CD4-positive, alpha-beta T cell treated with Interleukin-17A for 4 hours (primary cell): ENCODE measurements at places on chromosomes 11 and 22.

DNA sequence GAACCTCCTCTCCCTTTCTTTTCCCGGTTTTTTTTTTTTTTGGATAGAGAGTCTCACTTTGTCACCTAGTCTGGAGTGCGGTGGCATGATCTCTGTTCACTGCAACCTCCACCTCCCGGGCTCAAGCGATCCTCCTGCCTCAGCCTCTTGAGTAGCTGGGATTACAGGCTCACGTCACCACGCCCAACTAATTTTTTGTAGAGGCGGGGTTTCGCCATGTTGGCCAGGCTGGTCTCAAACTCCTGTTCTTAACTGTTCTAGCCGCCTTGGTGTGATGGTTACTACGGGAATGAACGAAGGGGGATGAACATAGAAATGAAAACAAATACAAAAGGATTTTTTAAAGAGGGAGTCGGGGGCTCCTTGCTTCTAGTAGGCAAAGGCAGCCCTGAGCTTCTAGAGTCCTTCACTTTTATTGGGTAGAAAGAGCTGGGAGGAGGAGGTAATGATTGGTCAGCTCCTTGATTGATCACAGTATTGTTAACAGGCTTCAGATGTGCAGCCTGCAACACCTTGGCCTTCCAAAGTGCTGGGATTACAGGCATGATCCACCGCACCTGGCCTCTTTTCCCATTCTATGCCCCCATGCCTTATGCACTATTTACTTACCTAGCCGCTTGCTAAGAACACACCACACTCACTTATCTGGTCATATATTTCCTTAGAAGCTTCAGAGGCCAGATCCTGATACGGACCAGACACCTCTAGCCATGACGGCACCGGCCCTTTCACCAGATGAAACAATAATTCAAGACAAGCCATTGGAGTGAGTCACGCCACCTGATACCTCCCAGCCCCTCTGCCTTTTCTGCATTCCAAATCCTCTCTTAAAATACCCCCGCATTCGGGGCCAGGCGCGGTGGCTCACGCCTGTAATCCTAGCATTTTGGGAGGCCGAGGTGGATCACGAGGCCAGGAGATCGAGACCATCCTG, 20.7 kb downstream of the SUSD2 start:
- no peak for DNase-seq

DNA sequence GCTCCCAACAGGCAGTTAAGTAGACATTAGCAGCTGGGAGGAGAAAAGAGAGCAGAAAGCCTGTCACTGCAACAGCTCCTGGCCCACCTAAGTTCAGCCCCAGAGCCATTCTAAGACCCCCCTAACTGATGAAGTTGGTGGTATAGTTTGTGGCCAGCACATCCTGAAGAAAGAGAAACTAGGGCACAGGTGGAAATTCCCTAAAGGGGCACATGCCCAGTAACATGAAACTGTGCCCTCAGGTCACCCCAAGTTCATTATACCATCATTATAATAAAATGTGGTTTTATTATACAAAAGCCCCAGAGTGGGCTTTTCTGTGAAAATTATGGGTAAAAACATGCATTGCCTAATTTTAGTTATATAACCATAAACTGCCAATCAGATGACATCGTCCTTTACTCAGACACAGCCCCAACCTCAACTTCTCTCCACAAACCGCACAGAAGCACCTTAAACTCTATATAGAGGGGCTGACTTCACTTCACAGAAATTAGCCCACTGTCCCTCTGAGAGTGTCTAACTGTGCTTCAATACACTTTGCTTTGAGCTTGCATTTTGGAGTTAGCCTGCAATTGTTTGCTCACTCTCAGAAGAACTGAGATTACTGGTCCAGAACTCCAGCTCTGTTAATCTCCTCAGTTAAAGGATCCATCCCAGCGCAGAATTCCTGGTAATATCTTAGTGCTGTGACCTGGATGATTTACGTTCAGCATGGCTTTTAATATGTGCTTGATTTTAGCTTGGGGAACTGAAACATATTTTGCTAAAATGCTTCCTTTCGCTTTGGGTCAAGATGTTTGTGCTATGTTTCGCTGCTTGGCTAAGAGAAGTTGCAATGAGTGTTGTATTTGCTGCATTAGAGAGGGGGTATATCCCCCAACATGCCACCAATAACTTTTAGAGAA, 1.8 kb upstream of the APOL3 start:
- peak; percentile 18 for DNase-seq

GRCh38 chr11:122523846-122524805, 131.4 kb upstream of the UBASH3B start:
- DNase-seq, result no peak

DNA sequence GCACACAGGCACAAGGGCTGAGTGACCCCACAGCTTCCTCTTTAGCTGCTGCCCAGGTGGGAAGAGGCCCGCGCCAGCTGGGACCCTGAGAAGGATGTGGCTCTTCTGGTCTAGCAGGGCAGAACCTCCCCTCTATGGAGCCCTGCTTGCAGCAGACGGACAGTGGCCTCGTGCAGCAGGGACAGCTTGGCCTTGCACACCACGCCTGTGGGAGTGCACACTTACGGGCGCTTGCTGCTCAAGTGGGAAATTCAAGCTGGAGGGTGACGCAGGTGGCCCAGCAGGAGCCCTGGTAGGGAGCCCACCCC, 971.4 kb downstream of the BRD1 start:
- DNase-seq, result no peak

GRCh38 chr11:19577976-19578619, 134.5 kb upstream of the NAV2 start:
- DNase-seq, result no peak

GRCh38 chr11:127074151-127074761, 73.7 kb upstream of the KIRREL3 start:
- DNase-seq, result no peak

DNA sequence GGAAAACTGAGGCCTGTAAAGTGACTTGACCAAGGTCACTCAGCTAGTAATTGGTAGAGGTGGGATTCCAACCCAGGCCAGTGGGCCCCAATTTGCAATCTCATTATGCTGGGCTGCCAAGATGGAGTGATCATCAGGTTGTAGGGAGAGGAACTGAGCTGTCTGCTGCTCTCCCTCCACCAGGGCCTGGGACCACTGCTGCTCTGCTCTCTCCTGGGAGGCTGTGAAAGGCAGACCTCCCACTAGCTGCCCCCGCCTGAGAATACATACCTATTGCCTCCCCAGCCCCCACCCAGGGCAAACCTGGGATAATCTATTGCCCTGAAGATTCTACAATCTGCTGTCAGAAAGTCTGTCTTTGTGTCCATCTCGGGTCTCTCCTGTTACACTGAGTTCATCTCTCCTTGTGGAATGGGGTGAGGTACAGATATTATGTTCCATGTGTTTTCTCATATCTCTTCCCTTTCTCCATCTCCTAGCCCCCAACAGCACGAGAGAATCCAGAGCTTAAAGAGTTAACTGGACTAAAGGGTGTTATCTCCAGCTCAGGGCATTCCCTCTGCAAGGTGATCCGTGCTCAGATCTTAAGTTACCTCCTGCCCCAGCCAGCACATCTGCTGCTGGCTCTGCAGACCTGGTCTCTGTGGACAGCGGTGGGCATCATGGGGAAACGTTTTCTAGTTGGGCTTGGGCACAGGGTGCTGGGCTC, 5.6 kb downstream of the NECTIN1 start:
- DNase-seq, result no peak

DNA sequence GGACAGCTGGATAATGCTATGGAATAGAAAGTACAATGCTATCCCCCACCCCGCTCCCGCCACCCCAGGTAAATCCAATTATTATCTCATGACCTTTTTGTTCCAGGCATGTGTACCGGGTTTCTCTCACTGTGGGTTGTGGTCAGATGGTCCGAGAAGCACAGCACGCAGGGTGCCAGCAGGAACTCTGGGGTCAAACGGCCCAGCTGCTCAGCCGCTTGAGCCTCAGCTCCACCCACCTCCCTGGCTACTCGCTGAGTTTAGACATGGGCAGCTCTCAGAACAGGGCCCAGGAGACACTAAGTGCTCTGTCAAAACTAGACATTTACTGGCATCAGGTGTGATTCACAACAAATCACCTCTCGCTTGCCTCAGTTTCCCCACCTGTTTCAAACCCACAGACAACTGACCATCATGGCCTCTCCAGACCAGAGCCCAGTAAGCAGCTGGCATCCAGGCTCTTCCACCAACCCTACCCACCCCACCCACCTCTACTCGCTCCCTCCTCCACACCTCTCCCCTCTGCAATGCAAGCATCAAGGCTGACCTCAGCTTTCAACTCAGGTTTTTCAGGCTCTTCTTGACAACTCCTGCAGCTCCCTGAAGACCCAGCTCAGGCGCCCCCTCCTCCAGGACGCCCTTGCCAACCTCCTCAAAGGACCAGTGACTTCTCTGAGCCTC, 13.0 kb upstream of the MFNG start:
- no peak for DNase-seq

DNA sequence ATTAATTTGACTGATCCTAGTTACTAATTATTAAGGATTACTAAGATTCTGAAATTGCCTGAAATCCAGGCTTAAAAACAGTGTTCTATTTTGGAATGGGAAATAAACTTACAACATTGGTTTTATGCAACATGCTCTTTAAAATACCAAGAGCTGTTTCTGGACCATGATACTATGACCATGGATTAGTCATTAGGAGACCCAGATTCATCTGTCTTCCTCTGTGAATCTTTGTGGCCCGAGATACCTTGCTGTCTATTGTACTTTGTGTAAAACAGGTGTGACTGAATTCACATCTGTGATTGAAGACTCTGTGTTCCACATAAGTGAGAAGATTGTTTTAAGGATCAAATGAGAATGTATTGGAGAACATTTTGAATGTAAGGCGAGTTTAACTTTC, 98.8 kb downstream of the HSD17B12 start:
- DNase-seq, result no peak

GRCh38 chr11:70680781-70681281, 282.5 kb downstream of the CTTN start:
- DNase-seq, result no peak

DNA sequence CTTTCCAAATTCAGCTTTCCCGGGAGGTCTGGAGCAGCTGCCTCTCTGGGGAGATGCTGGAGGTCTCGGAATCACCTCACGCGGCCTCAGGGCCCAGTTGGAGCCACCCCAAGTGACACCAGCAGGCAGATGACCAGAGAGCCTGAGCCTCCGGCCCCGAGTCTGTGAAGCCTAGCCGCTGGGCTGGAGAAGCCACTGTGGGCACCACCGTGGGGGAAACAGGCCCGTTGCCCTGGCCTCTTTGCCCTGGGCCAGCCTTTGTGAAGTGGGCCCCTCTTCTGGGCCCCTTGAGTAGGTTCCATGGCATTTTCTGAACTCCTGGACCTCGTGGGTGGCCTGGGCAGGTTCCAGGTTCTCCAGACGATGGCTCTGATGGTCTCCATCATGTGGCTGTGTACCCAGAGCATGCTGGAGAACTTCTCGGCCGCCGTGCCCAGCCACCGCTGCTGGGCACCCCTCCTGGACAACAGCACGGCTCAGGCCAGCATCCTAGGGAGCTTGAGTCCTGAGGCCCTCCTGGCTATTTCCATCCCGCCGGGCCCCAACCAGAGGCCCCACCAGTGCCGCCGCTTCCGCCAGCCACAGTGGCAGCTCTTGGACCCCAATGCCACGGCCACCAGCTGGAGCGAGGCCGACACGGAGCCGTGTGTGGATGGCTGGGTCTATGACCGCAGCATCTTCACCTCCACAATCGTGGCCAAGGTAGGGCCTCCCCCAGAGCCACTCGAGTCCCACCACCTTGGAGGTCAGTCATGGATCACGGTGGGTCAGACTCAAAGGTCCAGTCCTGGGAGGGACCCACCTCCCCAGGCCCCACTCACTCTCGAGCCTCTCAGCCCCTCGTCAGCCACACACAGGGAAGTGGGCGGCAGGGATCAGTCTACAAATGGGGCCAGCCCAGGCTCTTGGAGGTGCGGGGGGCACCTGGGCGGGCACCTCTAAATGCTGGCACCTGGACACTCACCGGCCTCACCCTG, 525 bp downstream of the SLC22A12 start:
- no peak for DNase-seq
